Endothelial cell (in vitro differentiated cells): ENCODE measurements at places on chromosomes 7 and 10.

DNA sequence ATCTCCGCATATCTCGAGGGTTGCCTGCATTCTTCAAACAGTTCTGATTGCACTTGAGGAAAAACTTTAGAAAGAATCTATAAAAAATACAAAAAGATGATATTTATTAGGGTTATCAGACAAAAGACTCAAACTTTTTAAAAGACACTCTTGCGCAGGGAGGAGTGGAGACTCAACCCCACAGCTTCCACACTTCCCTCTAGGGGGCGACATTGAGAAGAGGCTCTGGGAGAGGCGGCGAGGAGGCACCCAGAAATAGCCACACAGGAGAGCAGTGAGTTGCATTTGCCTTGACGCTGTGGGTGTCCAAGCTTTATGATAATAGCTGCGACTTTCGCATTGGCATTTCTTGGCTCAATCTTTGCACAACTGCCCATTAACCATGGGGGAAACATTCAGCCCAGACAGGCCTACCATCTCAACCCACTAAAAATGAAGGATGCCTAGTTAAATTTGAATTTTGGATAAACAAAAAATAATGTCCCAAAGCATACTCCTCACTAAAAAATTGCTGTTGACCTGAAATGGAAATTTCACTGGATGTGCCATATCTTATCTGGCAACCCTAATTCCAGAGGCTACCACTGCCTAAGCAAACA lies 86.2 kb downstream of the EBF3 start:
- peaks cover 5% of the 10 kb centered on the region for H3K27me3 ChIP-seq
- no peak overlapping the region for H3K4me3 ChIP-seq
- H3K27ac ChIP-seq = no peak overlapping the region
- no peaks in the 10 kb centered on the region for H3K4me1 ChIP-seq

GRCh38 chr7:128812514-128813168 lies 17.6 kb upstream of the FLNC start:
- H3K4me1 ChIP-seq = peaks cover 20% of the 10 kb centered on the region
- no peak for DNase-seq
- H3K27me3 ChIP-seq = peaks cover 8% of the 10 kb centered on the region
- peaks cover 8% of the 10 kb centered on the region for H3K36me3 ChIP-seq
- H3K27ac ChIP-seq = no peak overlapping the region

GRCh38 chr10:78870458-78870857 lies 198.3 kb upstream of the ZMIZ1 start:
- no peak overlapping the region for H3K4me3 ChIP-seq
- peaks cover 3% of the 10 kb centered on the region for H3K4me1 ChIP-seq
- H3K27me3 ChIP-seq = peaks cover 3% of the 10 kb centered on the region
- DNase-seq = no peak
- H3K36me3 ChIP-seq = no peaks in the 10 kb centered on the region

GRCh38 chr7:138961159-138961558 lies 20.0 kb downstream of the KIAA1549 start:
- no peak for DNase-seq
- peaks cover 3% of the 10 kb centered on the region for H3K27me3 ChIP-seq
- H3K4me3 ChIP-seq = no peak overlapping the region

- no peak for DNase-seq
- H3K36me3 ChIP-seq = no peaks in the 10 kb centered on the region
- H3K4me1 ChIP-seq = peaks cover 5% of the 10 kb centered on the region
- H3K4me3 ChIP-seq = no peak overlapping the region
- H3K27ac ChIP-seq = no peak overlapping the region
Measured at GRCh38 chr10:98326621-98327027, 58.6 kb upstream of the LOXL4 start.

- H3K27me3 ChIP-seq = peaks cover 2% of the 10 kb centered on the region
- no peak overlapping the region for H3K4me3 ChIP-seq
- no peak for DNase-seq
- H3K4me1 ChIP-seq = peaks cover 18% of the 10 kb centered on the region
- H3K27ac ChIP-seq = no peak overlapping the region
- no peaks in the 10 kb centered on the region for H3K36me3 ChIP-seq
Measured at GRCh38 chr10:70786799-70787415, 1.7 kb upstream of the TBATA start.

GRCh38 chr10:125073996-125074395 lies 86.4 kb downstream of the CTBP2 start:
- H3K36me3 ChIP-seq = peaks cover 38% of the 10 kb centered on the region
- H3K27ac ChIP-seq = no peak overlapping the region
- no peak overlapping the region for H3K4me3 ChIP-seq
- H3K4me1 ChIP-seq = peaks cover 47% of the 10 kb centered on the region
- no peak for DNase-seq
- H3K27me3 ChIP-seq = peaks cover 6% of the 10 kb centered on the region

GRCh38 chr7:139732471-139733167 lies 45.2 kb downstream of the HIPK2 start:
- peaks cover 29% of the 10 kb centered on the region for H3K4me1 ChIP-seq
- H3K27me3 ChIP-seq = peaks cover 6% of the 10 kb centered on the region
- DNase-seq = no peak
- no peak overlapping the region for H3K27ac ChIP-seq
- no peaks in the 10 kb centered on the region for H3K36me3 ChIP-seq

- H3K36me3 ChIP-seq = peaks cover 2% of the 10 kb centered on the region
- no peaks in the 10 kb centered on the region for H3K4me1 ChIP-seq
- no peak for DNase-seq
- peaks cover 8% of the 10 kb centered on the region for H3K27me3 ChIP-seq
- no peak overlapping the region for H3K27ac ChIP-seq
Measured at GRCh38 chr10:110337401-110337800, 32.7 kb upstream of the SMNDC1 start.

- H3K27ac ChIP-seq = no peak overlapping the region
- H3K27me3 ChIP-seq = peaks cover 3% of the 10 kb centered on the region
- no peaks in the 10 kb centered on the region for H3K4me1 ChIP-seq
- H3K4me3 ChIP-seq = no peak overlapping the region
- DNase-seq = no peak
Measured at GRCh38 chr7:1954366-1955004, 278.3 kb downstream of the MAD1L1 start.

- no peaks in the 10 kb centered on the region for H3K4me1 ChIP-seq
- DNase-seq = no peak
- H3K27ac ChIP-seq = no peak overlapping the region
- H3K36me3 ChIP-seq = peaks cover 3% of the 10 kb centered on the region
- peaks cover 3% of the 10 kb centered on the region for H3K27me3 ChIP-seq
Measured at GRCh38 chr7:56125831-56126230, 9.6 kb upstream of the NUPR2 start.
